ENCODE measurements at places on chromosomes 4 and X. TPM values are rescaled to one million over a fixed set of nuclear protein-coding genes. Genes with fewer than 3 reads are reported as not detected.

DNA sequence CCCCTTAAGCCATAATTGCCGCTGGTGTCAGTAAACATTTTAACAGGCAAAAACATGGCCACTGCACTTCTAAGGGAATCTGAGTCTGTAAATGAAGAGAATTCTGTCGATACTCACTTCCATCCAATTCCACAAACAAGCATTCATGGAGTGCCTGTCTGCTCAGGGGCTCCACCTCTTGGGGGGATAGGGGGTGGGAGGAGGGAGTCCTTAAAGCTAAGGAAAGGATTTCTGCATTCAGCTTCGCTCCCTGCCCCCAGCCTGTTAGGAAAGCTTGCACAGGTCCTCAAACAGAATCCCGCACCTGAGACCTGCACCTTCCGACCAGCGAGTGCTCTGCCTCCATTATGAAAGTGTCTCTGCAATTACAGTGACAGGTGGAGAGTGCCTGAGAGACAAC, 130.2 kb upstream of the KIT start:
- no peak for DNase-seq

- no peak for DNase-seq
These were observed 573.0 kb downstream of the GABRG1 start for GRCh38 chr4:45550766-45551366.

- DNase-seq: no peak
These were observed 8.2 kb downstream of the ATP11C start for GRCh38 chrX:139924696-139925095.

- DNase-seq: no peak
These were observed 89.1 kb downstream of the FNIP2 start for GRCh38 chr4:158857951-158858350.

DNA sequence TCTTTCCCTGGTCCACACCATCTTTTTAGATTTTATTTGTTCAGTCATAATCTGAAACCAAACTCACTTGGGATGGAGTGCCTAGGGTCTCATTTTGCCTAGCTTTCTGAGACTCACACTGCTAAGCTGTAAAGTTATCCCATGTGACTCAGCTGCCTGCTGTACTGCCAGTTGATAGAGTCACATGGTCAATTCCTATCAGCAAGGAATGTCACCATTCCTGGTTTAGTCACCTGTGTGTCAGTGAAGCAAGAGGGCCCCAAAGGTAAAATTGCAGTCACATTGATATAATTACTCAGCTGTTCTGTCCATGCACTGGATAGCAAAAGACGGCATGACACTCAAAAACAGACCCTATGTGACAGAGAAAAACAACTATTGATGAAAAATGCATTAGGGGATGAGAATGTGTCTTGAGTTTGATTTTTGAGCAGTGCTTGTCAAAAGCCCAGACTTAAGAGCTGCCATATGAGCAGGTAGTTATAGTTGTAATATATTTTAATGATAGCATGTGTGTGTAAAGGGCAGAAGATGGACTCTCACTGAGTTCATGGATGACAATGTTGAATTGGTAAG, 413.2 kb downstream of the PPARGC1A start:
- DNase-seq: no peak

- peak; percentile 32 for DNase-seq
These were observed 7.5 kb upstream of the RUFY3 start for GRCh38 chr4:70714079-70714887.

- DNase-seq: no peak
These were observed 115.8 kb upstream of the BMPR1B start for GRCh38 chr4:94641702-94642560.

- DNase-seq: no peak
These were observed 215.3 kb upstream of the FAM9B start for GRCh38 chrX:9249051-9249846.

- no peak for DNase-seq
These were observed 608.4 kb upstream of the PITX2 start for GRCh38 chr4:111231281-111231680.

DNA sequence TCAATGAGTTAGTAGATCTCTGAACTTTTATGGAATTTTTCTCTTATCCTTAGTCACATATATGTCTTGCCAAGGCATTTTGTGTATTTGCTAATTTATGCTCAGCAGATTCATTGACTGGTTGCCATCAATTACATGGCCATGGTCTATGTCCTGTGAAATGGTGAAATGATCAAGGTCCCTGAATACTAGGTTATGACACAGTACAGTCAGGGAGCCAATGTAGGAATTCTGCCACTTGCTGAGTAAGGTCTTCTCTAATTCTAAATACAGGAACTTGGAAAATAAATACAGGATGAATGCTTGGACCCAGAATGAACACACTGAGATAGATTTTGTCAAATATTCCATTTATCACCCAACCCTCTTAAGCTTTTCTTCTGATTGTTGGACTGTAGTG, 35.2 kb downstream of the ALPK1 start:
- DNase-seq: no peak

- no peak for DNase-seq
These were observed 214.5 kb upstream of the GIMD1 start for GRCh38 chr4:106583108-106583507.

GRCh38 chr4:82792912-82793649, 5.5 kb downstream of the SCD5 start:
- no peak for DNase-seq

GRCh38 chrX:71236836-71237235, 13.8 kb downstream of the GJB1 start:
- no peak for DNase-seq

- DNase-seq: no peak
These were observed 9.7 kb upstream of the USO1 start for GRCh38 chr4:75714704-75715103.

- DNase-seq: peak; percentile 75
These were observed 151.8 kb downstream of the SLC7A11 start for GRCh38 chr4:138090150-138090917.

DNA sequence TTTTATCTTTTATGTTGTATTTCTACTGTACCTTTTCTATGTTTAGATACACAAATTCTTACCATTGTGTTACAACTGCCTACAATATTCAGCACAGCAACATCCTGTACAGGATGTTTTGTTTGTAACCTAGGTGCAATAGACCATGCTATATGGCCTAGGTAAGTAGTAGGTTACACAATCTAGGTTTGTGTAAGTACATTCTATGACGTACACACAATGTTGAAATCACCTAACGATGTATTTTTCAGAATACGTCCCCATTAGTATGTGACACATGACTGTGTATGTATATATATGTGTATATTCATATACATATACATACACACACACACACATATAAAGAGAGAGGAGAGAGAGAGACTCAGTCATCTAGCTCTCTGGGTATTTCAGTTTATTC, 103.5 kb downstream of the CLNK start:
- no peak for DNase-seq

- no peak for DNase-seq
These were observed 151.9 kb upstream of the SLC7A11 start for GRCh38 chr4:138393886-138394610.

DNA sequence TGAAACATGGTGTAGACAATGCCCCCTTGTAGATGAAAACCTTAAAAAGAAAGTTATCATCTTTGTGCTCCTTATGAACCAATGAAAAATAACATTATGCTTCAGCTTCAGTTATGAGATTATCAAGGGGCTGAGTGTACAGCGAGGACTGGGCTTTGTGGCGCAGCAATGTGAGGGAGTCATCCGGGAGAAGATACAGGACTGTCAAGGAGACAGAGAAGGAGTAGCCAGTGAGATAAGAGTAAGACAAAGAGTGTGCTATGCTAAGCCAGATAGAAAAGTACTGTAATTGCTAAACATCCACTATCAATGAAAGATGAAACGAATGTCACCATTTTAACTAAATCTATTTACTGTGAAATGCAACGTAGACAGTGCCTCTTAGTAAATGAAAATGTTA, 3.6 kb upstream of the KLHL15 start:
- DNase-seq: no peak

DNA sequence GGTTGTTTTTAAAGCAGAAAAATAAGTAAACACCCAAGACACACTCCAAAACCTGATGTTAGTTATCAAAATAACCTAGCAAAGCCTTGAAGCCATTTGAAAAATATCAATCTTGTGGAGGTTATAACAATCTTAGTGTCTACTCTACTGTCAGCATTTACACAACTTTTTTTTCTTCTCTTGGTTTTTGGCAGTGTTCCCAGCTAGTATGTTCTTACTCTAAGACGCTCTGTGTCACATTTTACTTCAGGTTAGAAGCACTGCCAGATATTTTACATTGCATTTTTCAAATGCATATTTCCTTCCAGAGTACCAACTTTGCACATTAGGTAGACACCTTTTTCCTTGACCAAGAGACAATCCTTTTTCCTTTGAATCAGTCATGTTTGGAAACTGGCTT, 114.0 kb upstream of the INPP4B start:
- peak; percentile 43 for DNase-seq

GRCh38 chrX:36787752-36788151, 220.4 kb upstream of the FAM47C start:
- DNase-seq: no peak

DNA sequence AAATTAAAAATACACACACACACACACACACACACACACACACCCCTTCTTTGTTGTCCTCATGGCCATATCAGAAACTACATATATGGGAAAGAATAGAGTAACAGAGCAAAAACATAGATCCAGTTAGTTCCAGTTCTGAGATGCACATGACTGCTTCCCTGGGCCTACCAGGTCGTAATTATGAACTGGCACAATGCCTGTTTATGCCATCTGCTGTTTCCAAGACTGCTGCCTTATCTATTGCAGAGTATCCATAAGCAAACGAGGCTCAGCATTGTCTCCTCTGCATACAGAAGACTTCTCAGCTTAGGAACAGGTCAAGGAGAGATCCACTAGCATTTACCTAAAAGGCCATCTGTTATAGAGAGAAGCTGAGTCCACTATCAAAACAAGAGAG, 789.0 kb downstream of the TECRL start:
- DNase-seq: no peak

GRCh38 chrX:71177327-71177726, 32.7 kb downstream of the NLGN3 start:
- no peak for DNase-seq

DNA sequence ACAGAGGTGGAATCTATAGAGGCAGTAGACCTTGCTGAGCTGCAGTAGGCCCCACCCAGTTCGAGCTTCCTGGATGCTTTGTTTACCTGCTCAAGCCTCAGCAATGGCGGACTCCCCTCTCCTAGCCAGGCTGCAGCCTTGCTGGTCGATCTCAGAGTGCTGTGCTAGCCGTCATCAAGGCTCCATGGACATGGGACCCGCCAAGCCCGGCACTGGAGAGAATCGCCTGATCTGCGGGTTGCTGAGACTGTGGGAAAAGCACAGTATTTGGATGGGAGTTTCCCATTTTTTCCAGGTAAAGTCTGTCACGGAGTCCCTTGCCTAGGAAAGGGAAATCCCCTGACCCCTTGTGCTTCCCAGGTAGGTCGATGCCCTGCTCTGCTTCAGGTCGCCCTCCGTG, 124.8 kb upstream of the KLF8 start:
- DNase-seq: no peak

GRCh38 chr4:52836678-52837077, 25.4 kb upstream of the RASL11B start:
- DNase-seq: no peak

GRCh38 chr4:151276787-151277562, at the start of gene PRSS48:
Gene PRSS48 (plus strand): TSS chr4:151277161. CDS start chr4:151277173, 12 bp downstream.
- DNase-seq: peak; percentile 77

The TMEM129 gene
- 60.0 TPM for polyA plus RNA-seq

The PAGE4 gene
- polyA plus RNA-seq: not detected

The VSIG4 gene
- polyA plus RNA-seq: 15.9 TPM

The TEX13C gene
- not detected for polyA plus RNA-seq

The MAGEB17 gene
- polyA plus RNA-seq: not detected

The SMIM9 gene
- polyA plus RNA-seq: not detected

The TMEM150C gene
- 22.9 TPM for polyA plus RNA-seq

The P2RY8 gene
- polyA plus RNA-seq: 1.4 TPM

The ENPP6 gene
- 7.2 TPM for polyA plus RNA-seq

The GC gene
- polyA plus RNA-seq: 1.8 TPM

The GPR143 gene
- polyA plus RNA-seq: 8.7 TPM

All from kidney (tissue), 22 donors.